Upper lobe of left lung (tissue), 6 donors: ENCODE measurements at places on chromosomes 12 and 14. TPM values are rescaled to one million over a fixed set of nuclear protein-coding genes. Genes with fewer than 3 reads are reported as not detected.

Gene CFAP73
- total RNA-seq = 9.0 TPM

Gene CARMIL3
- 1.1 TPM for total RNA-seq

- H3K27me3 ChIP-seq = no peaks in the 10 kb centered on the region
- DNase-seq = no peak
- no peaks in the 10 kb centered on the region for H3K4me1 ChIP-seq
- H3K36me3 ChIP-seq = no peaks in the 10 kb centered on the region
- no peak overlapping the region for H3K4me3 ChIP-seq
Measured at GRCh38 chr12:65524666-65525065, 246.2 kb downstream of the MSRB3 start.

DNA sequence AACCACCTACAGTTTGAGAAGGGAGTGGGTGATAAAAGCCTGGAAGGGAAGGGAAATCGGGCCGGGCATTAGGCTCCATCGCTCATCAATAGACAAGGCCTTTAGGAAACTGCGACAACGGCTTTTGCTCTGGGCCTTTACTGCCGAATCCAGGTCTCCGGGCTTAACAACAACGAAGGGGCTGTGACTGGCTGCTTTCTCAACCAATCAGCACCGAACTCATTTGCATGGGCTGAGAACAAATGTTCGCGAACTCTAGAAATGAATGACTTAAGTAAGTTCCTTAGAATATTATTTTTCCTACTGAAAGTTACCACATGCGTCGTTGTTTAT, 261 bp upstream of the RNU7-1 start:
- H3K27me3 ChIP-seq = no peaks in the 10 kb centered on the region
- no peak overlapping the region for H3K4me3 ChIP-seq
- no peak for DNase-seq
- peak overlapping the region; percentile 93 for H3K27ac ChIP-seq

DNA sequence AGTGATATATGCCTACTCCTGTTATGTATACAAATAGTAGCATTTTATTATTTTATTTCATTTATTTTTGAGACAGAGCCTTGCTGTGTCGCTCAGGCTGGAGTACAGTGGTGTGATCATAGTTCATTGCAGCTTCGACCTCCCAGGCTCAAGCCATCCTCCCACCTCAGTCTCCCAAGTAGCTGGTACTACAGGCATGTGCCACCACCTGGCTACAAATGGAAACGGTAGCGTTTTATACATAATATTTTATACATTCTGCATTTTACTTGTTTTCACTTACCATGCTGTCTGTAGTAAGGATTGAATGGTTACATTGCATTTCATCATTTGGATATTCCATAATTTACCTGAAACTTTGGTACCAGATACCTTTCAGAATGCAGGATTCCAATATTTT, 14.1 kb downstream of the C1R start:
- no peaks in the 10 kb centered on the region for H3K27me3 ChIP-seq
- no peak overlapping the region for H3K27ac ChIP-seq
- H3K4me3 ChIP-seq = no peak overlapping the region
- DNase-seq = no peak
